ENCODE measurements at places on chromosomes 4 and X.

DNA sequence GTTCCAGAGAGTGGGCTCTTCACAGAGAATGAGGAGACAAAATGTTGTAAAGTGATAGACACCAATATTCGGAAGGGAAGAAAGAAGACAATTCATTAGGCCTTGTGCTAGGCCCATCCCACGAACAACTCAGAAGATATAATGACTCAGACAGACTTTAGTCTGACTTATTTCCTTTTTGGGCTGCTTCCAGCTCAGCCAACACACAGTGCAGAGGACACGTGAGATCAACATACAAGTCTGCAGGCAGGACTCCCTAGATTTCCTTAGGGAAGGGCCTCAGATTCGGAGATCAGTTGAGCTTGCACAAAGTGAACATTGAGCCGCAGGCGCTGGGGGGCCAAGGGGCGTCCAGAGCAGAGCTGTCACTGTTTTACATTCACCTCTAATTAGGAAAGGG, 290.7 kb upstream of the TENM3 start:
- no peak for DNase-seq

DNA sequence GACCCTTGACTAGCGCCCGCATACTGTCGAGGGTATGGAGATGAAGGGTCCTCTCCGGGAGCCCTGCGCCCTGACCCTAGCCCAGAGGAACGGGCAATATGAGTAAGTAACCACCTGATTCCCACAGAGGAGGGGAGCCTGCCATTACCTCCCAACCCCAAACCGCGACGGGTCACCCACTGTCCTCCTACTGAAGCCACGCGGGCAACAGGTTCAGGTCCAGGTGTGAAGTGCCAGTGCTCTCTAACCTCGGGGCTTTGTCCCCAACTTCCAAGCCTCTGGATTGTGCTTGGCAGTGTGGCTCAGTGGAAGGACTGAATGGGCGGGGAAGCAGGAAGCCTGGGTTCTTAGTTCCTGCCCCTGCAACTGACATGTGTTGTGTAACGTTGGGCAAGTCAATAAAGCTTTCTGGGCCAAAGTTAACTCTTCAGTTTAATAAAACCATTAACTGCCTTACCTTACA, 694 bp downstream of the OCRL start:
- DNase-seq, result no peak

GRCh38 chr4:62274782-62275181, 1074.7 kb downstream of the ADGRL3 start:
- DNase-seq, result no peak

GRCh38 chr4:7049295-7049694, 6.1 kb downstream of the TADA2B start:
- DNase-seq, result no peak

DNA sequence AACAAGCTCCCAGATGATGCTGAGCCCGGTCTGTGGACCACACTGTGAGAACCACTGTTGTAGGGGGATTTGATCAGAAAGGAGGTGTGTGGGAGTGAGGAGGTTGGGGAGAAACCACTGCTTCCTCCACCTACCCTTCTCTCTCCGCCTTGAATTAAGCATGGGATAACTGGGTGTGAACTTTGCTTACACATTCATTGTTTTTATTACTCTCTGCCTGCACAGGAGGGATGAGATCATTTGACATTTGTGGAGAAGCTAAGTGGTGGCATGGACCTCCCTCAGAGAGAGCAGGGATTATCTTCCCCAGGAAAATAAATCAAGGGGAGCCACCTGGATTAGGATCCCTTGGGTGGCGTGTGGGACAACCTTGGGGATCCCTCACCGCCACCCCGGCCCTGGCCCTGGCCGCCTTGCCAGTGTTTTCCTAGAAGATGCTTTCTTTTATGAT, 212.1 kb upstream of the ATP6AP2 start:
- no peak for DNase-seq

GRCh38 chrX:124493984-124494383, 147.6 kb downstream of the SH2D1A start:
- DNase-seq, result no peak

DNA sequence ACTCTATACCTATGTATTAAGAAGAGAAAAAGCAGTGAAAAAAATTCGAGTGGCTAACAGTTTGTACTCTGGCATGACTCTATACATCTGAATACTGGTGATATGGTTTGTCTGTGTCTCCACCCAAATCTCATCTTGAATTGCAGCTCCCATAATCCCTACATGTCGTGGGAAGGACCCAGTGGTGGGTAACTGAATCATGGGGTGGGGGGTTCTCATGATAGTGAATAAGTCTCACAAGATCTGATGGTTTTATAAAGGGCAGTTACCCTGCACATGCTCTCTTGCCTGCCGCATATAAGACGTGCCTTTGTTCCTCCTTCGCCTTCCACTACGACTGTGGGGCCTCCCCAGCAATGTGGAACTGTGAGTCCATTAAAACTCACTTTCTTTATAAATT, 70.4 kb downstream of the LRBA start:
- DNase-seq, result no peak

DNA sequence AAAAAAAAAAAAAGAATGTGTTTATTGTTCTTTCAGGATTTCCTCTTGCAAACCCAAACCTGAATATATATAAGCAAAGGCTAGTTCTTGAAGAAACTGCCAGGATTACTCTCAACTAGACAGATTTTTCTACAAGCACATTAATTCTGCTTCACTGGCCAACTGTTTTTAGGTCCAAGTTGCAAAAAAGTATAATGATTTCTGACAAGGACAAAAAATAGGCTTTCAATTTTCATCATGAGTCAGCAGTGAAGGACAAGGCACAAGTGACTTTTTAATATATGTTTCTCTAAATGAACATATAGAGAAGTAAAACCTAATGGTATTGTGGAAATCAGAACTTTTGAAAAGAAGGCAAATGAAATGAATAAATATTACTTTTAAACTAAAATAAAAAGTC, 73.7 kb downstream of the ELOVL6 start:
- no peak for DNase-seq

DNA sequence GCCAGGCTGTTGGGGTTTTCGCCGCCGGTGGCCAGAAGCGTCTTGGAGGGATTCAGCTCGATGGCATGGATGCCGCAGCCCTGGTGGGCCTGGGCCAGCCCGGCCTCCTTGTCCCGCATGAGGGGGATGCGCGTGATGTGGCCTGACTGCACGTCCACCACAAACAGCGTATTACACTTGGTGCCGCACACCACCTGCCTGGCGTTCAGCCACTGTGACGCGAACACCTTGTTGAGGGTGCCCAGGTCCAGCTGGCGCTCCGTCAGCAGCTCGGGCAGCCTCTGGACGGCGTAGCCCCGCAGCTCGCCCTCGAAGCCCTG, 728 bp downstream of the DCAF12L2 start:
- DNase-seq, result no peak

DNA sequence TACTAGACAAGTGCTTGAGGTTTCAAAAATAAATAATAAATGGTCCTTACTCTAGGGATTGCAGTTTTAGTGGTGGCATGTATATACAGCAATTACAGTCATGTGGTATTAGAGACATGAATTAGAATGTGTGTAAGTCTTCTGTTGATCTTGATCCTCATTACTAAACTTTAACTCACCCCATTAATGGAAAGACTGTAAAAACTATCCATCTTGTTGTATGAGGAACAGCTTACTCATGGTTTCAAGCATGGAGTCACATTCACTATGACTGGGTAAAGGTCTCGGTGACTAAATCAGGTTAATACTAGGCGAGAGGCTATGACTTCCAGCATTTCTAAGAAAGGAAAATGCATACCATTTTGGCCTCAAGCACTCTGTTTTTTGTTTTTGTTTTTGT, 107.0 kb upstream of the HPGD start:
- no peak for DNase-seq

- DNase-seq, result no peak
Measured at GRCh38 chr4:175635546-175635945, 176.5 kb downstream of the GPM6A start.

DNA sequence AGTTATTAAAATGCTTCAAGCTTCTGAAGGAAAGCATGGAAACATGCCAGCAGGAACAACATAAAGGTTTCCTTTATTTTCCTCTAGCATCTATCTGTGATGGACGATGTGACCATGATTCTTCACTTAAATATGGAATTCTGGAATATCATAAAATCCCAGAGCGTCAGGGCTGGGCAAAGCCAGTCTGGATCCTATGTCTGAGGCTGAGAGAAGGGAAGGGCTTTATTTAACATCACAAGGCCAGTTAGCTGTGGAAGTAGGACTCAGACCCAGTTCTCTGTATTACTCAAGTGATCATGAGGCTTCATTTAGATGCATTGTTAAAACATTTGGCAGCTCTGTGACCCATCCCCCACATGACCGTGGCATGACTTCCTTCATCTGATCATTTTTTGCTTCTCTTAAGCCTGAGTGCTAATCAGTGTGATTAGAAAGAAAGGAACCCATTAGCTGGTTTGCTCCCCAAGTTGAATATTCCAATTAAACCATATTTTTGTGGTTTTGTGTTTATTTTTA, 40.9 kb upstream of the EOLA2 start:
- no peak for DNase-seq

DNA sequence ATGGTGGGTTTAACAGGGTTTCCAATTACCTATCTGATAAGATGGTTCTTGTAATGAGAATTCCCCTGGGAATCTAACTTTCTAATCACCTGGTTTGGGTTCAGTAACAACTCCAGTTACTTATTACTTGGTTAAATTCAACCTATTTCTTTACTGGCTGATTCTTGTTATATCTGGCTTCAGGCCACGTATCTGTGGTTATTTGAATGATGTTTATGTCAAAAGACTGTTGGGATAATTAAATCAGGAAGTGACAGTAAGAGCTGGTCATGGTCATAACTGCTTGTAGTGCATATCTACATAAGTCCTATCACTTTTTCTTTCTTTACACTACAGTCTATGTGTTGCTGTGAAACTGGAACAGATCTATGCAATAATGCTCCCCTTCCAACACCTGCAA, 108.1 kb downstream of the MID1 start:
- no peak for DNase-seq

- no peak for DNase-seq
Measured at GRCh38 chr4:140254651-140255299, 100.8 kb upstream of the MAML3 start.

DNA sequence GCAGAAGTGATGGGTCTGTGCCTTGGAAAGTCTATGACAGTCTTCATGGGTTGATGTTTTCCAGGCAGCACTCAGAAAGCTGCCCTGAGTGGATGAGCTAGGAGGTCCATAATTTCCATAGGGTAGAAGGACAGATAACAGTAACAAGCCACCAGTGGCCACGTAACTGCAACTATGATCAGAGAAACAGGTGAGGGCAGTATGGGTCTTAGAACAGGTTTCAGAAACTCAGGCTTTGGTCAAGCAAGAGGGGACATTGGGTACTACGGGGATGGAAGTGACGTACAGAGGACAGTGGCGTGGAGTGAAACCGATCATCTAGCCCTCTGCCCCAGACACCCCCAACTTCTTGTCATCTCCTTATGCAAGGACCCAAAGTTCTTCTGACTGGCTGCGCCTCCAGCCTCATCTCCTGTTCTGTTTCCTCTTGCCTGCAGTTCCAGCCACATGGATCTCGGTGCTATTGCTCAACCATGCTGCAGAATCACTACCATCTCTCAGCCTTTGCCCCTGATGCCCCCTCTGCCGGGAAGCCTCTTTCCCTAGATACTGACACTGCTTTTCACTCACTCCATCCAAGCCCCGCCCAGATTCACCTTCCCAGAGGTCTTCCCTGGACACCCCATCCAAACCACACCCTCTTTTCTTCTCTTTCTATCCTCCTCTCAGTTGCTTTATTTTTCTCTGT, 123.4 kb downstream of the MFAP3L start:
- DNase-seq, result no peak

- no peak for DNase-seq
Measured at GRCh38 chr4:97300561-97300960, 842.7 kb downstream of the STPG2 start.

GRCh38 chr4:62360156-62360545, 1160.0 kb downstream of the ADGRL3 start:
- no peak for DNase-seq

DNA sequence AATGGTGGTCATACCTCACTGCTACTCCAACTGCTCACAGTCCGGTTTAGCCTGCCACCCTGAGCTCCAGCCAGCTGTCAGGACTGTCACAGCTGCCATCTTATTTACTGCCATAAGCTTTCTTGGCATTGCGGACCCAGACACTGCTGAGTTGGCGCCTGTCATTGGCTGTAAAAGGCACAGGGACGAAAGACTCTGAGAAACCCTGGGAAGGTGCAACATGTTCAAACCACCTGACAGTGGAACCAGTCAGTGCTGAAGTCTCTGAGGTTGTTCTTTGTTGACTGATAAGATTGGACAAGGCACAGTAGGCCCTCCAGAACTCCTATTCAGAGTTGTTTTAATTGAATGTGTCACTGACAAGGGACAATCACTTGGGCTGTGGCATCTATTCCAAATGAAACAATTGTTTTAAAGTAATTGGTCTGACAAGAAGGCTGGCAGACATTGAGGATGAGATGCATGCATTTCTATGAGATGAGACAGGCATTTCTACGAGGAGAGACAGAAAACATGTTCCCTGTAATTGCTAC, 927.8 kb downstream of the STPG2 start:
- no peak for DNase-seq

- no peak for DNase-seq
Measured at GRCh38 chr4:90375081-90375480, 247.9 kb downstream of the CCSER1 start.

GRCh38 chrX:147962476-147962875, 18.7 kb upstream of the FMR1NB start:
- DNase-seq, result no peak

DNA sequence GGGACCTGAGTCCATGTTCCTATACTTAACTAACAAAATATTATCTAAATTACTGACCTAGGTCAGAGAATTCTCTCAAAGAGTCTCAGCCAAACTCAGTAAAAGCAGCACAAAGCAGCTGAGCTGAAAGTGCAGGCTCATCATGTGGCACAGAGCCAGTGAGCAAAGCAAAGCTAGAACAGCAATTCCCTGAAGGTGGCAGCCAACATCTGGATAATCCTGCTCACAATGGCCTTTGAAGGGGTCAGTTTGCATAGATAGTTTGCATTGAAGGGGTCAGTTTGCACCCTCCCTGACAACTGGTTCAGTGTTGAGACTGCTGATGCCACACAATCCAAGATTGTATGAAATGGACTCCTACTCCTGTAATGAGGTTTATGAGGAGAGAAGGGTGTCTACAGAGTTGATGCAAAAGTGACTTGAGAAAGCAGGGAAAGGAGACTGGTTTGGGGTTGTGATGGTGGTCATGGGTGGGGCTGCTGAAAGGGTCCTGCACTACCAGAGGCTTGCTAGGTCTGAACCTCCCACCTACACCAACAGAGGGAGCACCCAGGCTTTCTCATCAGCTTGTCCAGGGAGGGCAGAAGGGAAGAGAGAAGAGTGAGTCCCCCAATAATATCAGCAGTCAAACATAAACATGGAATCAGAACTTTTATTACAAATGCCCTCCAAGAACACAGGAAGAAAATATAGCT, 39.7 kb downstream of the TRIM61 start:
- no peak for DNase-seq

DNA sequence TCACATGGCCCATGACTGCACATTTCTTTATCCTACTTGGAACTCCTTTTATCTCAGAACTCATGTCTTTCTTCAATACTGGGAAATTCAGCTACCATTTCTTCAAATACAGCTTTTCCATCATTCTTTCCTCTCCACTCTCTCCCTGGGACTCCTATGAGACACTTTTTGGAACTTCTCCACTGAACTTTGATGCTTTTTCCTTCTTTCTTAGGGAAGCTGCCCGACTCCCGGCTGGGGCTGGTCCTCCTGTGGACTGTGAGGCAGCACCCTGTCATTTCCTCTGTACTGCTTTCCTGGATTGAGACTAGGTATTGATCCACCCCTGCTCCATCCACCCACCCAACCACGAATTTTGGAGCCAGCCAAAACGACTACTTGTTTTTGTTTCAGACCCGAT, 40.0 kb downstream of the ZFYVE28 start:
- no peak for DNase-seq

GRCh38 chr4:144739511-144740033, 93.6 kb downstream of the HHIP start:
- DNase-seq, result no peak
